ENCODE measurements at places on chromosomes 7 and 10. TPM values are rescaled to one million over a fixed set of nuclear protein-coding genes. Genes with fewer than 3 reads are reported as not detected.

DNA sequence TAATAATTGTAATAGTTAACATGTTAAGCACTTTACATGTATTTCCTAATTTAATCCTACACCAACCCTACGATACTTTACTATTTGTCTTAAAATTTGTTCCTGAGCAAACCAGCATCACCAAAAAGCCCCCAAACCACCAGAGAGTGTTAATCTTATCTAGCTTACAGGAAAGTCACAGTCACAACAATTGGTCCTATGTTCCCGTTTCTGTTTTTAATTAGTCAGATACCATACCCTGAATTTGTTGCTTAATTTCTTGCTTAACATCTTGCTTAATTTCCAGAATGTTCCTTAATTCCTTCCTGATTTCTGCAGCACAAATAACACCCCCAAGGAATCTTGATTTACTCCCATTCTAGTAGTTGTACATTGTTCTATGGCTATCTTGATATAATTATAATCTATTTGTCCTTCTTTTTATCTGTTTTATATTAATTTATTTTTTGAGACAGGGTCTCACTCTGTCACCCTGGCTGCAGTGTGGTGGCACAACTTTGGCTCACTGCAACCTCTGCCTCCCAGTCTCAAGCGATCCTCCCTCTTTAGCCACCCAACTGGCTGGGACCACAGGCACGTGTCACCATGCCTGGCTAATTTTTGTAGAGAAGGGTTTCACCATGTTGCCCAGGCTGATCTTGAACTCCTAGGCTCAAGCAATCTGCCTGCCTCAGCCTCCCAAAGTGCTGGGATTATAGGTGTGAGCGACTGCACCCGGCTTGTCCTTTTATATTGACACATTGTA is 6.6 kb upstream of the PDSS1 start:
- no peak for DNase-seq

Gene C10orf90
- total RNA-seq: not detected

Gene PCLO
- 0.78 TPM for total RNA-seq

GRCh38 chr10:118409295-118409694 is 67.2 kb upstream of the FAM204A start:
- DNase-seq: no peak

- no peak for DNase-seq
Measured at GRCh38 chr10:100008708-100009282, 952 bp downstream of the DNMBP start.

DNA sequence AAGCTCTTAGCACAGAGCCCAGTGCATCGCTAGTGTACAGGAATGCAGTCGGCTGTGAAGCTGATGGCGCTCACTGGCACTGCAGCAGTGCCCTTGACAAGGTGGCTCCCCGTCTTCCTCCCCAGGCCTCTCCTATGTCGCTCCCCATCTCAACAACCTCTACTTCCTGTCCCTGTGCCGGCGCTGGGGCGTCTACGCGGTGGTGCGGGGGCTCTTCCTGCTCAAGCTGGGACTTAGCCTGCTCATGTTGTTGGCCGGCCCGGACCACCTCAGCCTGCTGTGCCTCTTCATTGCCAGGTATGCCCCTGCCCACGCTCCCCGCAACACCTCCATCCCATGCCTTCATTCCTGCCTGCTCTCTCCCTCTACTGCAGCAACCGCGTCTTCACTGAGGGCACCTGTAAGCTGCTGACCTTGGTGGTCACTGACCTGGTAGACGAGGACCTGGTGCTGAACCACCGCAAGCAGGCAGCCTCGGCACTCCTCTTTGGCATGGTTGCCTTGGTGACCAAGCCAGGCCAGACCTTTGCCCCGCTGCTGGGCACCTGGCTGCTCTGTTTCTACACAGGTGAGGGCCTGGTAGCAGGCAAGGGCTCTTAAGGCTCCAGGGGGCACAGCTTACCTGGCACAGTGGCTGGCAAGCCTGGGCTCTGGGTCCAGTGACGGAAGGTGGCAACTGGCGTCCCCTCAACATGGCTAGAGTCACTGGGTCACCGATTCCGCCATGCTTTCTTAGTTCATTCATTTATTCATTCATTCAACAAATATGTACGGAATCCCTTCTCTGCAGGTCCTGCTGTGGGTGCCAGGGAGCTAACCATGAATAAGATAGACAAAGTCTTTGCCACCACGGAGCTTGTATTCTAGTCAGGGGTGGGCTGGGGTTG is 22.3 kb upstream of the C10orf95 start:
- no peak for DNase-seq

Gene SCIN
- 7.0 TPM for total RNA-seq

Gene MUC3A
- 0.22 TPM for total RNA-seq

Gene ADAMTS14
- 12.1 TPM for total RNA-seq

GRCh38 chr10:59517341-59517899 is 155.1 kb upstream of the FAM13C start:
- DNase-seq: no peak

GRCh38 chr10:4720463-4720862 is 105.5 kb upstream of the AKR1E2 start:
- no peak for DNase-seq

Gene IKZF5
- total RNA-seq: 16.4 TPM

- peak; percentile 74 for DNase-seq
Measured at GRCh38 chr7:6392712-6393666, 54.8 kb downstream of the DAGLB start.

- no peak for DNase-seq
Measured at GRCh38 chr10:79502561-79503309, 9.6 kb upstream of the EIF5AL1 start.
